IPS DF 19.7 (cell line): ENCODE measurements at places on chromosomes 1 and 21.
A peak's percentile ranks its signal among the peaks of the same experiment; 100 is the strongest.

DNA sequence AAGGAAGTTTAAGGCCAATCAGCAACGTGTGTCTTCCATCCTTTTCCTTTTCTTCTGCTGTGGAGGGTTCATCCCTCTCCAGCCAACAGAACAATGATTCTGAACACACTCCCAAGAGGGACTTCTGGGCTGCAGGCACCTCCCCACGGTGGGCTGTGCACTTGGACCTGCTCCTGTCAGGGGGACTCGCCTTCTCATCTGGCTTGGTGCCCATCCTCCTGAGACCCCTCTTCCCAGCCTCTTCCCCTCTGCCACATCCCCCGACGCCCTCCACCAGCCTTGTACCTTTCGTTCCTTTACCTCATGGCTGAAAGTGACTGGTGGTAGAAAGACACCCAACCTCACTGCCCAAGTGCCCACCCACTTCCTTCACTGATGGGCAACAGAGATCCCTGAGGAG, 26.0 kb upstream of the SLAMF9 start:
- DNase-seq, result no peak

DNA sequence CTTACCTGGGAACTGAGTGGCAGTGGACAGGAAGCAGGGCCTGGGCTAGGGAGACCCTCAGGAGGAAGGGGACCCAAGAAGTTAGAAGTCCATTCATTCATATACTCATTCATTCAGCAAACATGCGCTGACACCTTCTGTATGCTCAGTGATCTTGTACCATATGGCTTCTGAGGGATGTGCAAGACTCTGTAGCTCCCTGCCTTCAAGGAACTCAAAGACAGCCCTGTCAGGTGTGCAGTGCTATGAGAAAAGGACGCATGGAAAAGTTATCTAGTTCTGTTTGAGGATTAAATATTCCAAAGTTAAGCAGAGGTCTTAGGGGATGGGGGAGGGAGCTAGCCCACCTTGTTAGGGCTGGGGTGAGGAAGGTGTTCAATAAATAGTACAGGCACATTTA, 12.5 kb downstream of the DMAP1 start:
- DNase-seq, result no peak

- DNase-seq, result peak; percentile 45
Measured at GRCh38 chr1:2611031-2611501, 21.8 kb downstream of the MMEL1 start.

- DNase-seq, result no peak
Measured at GRCh38 chr1:215889871-215890270, 322.8 kb downstream of the KCTD3 start.

DNA sequence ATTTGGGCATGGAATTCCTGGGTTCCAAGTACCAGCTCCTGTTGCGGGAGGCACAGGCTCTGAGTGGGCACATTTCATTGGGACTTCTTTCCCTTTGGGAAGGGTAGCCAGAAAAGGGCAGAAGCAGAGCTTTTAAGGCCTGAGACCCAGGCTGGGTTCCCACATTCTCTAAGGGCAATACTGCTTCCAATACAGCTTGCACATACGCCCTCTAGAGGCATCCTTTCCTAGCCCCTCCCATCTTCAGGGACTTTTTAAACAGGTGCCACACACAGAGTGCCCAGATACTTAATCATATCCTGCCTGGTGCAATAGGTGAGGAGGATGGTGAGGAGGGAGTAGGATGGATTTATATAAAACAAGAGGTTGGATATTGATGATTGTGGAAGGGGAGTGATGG, 5.7 kb downstream of the GPR88 start:
- DNase-seq, result no peak

GRCh38 chr1:164623805-164624204, 64.8 kb downstream of the PBX1 start:
- no peak for DNase-seq

- DNase-seq, result peak; percentile 17
Measured at GRCh38 chr1:88088481-88088880, 595.6 kb upstream of the PKN2 start.

GRCh38 chr21:26124896-26125295, 45.7 kb downstream of the APP start:
- DNase-seq, result no peak

DNA sequence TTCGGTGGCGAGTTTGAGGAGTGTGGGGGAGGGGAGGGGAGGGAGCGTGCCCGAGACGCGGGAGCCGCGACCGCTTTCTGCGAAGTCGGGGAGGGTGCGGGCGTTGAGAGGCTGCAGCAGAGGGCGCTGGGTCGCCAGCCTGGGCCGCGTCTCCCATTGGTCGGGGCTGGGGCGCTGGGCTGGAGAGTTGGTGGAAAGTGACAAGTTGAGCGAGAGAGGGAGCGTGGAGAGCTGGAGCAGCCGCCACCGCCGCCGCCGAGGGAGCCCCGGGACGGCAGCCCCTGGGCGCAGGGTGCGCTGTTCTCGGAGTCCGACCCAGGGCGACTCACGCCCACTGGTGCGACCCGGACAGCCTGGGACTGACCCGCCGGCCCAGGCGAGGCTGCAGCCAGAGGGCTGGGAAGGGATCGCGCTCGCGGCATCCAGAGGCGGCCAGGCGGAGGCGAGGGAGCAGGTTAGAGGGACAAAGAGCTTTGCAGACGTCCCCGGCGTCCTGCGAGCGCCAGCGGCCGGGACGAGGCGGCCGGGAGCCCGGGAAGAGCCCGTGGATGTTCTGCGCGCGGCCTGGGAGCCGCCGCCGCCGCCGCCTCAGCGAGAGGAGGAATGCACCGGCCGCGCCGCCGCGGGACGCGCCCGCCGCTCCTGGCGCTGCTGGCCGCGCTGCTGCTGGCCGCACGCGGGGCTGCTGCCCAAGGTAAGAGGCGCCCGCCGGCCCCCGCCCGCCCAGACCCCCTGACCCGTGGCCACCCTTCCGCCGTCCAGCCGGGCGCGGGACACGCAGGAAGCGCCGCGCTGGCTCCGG, at the start of gene ROR1:
TSS of gene ROR1 (plus strand) at position 203 of the 802 bp plus-strand sequence.
- DNase-seq, result no peak

- DNase-seq, result no peak
Measured at GRCh38 chr1:108877348-108878159, 769 bp downstream of the GPSM2 start.

- DNase-seq, result no peak
Measured at GRCh38 chr1:207316141-207316540, 5.3 kb upstream of the CD55 start.

DNA sequence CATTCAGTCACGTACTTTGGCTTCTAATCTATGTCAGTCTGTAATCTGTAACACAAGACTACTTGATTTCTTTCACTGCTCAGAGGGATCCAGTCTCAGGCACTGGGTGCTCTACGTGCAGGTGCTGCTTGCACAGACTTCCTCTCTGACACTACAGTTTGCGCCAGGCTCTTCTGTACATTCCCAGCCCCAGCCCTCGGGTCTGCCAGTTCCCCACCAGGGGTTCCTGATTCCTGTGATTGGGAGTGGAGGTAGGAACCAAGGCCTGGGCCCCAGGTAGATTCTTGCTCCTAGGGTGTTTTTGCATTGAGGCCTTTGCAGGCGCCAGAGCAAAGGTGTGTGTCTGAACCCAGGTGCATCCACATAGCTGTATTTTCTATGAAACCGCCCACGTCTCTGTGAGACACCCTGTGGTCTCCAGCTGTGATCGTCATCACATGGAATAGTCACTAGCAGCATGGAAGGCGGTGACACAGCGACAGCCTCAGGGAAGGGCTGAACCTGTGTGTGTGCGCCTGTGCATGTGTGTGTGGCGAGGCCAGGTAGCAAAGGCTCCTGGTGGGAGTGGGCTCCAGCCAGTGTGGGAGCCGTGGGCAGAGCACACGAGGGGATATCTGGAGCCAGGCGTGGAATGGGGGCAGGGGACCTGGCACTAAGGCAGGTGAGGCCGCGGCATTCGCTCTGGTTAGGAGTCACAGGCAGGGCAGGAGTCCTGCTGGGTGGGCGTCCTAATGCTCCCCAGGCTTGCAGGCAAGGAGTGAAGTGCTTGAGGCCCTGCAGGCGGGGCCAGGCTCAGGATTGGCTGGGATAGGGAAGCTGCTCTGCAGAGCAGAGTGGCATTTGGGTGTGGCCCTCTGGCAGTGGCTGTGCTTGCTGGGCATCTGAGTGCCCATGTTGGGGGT, 5.2 kb downstream of the GJC2 start:
- DNase-seq, result no peak

- no peak for DNase-seq
Measured at GRCh38 chr21:44914176-44914874, 6.4 kb downstream of the ITGB2 start.

- no peak for DNase-seq
Measured at GRCh38 chr1:239574112-239574511, 187.7 kb downstream of the CHRM3 start.

GRCh38 chr1:182173808-182174512, 112.4 kb upstream of the ZNF648 start:
- DNase-seq, result no peak

DNA sequence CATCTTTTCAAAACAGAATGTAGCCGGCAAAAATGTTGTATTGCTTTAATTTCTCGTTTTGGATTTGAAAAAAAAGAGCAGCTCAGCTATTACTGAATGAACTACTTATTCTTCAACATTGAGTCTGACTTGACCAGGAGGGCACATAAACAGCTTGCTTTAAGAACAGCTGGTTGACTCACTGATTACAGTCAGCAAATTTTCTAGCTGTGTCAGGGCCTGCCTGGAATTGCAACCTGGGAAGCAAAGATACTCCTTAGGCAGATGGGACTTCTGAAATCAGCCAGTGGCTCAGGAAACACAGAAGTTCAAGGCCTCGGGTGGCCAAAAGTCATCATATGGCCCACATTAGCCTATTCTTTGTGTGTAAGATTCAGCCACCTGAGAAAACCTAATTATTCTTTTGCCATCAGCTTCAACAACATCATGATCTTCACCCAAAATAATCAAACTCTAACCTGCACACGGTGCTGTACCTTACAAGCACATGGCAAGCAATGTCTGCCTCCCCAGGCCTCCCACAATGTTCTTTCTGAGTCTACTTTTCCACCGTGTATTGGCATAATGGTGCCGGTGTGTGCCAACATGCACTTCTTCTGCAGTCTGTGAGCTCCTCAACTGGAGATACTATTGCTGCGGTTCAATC, 307.2 kb downstream of the HHIPL2 start:
- DNase-seq, result no peak

GRCh38 chr1:17307946-17308345, at the start of gene PADI4:
TSS of gene PADI4 (plus strand) at chr1:17308197. CDS start at chr1:17308223, 26 bp downstream.
- DNase-seq, result no peak

DNA sequence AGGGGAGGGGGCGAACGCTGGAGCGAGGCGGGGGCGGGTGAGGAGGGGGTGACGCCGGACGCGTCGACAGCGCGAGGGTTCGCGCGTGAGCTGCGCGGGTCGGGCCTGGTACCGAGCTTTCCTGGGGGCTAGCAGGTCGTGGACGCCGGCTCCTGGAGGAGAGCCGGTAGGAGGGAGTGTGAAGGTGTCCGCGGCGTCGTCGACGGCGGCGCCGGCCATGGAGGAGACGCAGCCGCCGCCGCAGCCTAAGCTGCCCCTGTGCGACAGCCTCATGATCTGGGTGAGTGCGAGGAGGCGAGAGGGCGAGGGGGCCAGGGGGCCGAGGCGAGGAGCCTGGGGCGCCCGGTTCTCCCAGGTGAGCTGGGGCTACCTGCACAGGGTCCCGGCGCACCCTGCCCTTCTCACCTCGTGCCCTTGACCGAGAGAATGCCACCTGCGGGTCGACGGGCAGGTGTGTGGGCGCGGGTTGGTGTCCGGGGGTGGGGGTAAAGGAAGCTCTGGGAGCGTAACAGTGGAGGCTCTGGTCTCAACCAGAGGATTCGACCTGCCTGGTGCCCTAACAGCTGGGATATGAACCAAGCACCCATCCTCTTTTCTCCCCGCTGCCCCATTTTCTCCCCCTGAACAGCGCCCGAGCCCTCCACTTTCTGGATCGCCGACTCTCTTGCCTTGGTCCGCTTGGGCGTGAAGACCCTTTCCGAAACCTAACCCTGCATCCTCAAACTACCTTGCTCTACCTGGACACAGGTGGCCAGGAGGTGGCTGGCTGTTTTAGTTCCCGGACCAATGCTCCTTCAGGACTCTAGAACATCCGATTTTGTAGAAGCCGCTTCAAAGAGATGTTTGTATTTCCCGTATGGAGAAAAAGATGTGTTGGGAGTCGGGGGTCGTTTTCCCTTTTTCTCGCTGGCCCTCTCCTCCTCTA, at the start of gene HOOK1:
TSS of gene HOOK1 (plus strand) at position 49 of the 925 bp plus-strand sequence. CDS start at position 218, 169 bp downstream.
- peak; percentile 25 for DNase-seq

DNA sequence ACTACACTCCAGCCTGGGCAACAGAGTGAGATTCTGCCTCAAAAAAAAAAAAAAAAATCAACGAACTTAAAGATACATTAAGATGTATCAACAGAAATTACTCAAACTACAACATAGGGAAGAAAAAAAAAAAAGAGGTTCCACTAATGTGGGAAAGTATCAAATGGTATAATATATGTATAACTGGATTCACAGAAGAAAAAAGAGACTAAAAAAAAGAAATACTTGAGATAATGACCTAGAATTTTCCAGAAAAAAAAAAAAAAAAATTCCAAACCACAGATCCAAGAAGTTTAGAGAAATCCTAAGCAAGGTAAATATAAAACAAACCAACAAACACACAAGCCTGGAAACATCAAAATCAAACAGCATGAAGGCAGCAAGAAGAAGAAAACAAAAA, 45.5 kb downstream of the EIF4G3 start:
- no peak for DNase-seq

DNA sequence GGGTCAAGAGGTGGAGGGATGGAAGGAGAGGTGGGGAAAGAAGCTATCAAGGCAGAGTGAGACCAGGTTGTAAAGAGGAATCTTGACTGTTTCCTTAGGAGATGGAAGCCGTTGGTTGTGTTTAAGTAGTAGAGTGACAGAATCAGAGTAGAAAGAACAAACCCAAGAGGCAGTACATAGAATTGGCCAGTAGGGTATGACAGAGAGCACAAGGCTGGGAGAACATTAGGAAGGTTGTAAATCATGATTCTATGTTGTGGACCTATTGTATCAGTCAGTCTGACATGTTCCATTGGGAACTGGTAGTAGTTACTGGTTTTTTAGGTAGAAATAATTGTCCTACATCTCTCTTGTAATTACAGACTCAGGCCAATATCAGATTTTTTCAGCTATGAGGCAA, 486.9 kb upstream of the USP24 start:
- peak; percentile 15 for DNase-seq

DNA sequence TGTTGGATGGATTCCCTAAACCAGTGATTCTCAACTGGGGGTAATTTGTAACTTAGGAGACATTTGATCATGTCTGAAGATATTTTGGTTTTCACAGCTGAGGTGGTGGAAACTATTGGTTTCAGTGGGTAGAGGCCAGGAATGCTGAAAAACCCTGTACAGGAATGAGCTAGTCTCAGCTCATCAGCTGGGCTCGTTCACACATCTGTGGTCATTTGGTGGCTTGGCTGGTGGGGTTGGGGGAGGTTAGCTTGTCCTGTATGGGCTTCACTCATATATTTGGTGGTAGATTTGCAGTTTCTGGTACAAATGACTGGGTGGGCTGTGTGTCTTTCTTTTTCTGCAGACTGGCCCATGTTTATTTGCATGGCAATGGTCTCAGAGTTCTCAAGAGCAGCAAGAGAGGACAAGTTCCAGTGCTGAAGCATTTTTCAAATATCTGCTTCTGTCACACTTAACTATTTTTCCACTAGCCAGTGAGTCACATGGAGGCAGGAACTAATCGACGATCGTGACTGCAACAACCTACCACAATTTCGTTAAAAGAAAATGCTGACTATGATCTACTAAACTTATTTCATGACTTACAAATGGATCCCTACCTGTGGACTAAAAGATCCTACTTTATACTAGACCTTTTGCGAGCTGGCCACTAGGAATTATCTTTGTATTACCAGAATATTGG, 321.7 kb upstream of the PLXNA2 start:
- no peak for DNase-seq

GRCh38 chr21:29708401-29708800, 231.4 kb downstream of the GRIK1 start:
- no peak for DNase-seq

- DNase-seq, result no peak
Measured at GRCh38 chr1:168116327-168116799, 20.4 kb downstream of the GPR161 start.

- DNase-seq, result no peak
Measured at GRCh38 chr1:5803851-5804250, 188.4 kb downstream of the NPHP4 start.
